CD4-positive, alpha-beta T cell (primary cell): ENCODE measurements at places on chromosomes 3 and 15.

DNA sequence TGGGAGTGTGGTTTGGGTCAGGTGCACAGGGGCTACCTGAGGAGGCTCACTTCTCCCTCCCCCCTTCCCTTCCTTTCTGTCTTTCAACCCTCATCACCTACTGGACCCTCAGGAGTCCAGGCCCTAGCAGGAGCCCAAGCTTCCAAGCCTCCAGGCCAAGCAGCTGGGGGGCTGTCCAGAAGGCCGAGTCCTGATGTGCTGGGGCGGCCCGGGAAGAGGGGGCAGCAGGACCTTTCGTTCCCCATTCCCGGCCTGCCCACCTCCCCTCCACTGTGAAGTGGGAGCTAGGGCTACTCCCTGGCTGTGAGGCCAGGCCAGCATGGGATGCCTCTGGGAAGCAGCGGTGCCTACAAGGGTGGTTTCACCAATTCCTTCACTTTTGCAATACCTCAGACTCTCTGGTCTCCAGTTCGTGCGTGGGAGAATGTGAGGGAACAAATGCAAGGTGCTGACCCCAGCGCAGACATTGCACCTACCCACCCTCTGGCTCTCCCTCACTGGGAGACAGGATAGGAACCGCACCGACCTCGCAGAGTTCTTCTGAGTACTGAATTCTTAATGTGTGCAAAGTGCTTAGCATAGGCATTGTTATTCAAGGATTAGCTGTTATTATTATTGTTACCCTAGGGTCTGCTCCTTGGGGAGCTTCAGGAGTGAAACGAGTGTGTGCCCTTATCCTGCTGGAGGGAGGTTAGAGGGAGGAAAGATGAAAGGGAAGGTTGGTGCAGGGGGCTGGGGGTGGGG is 2.5 kb downstream of the EPHB3 start:
- no peak for DNase-seq

- no peak for DNase-seq
These were observed 141.2 kb upstream of the MANF start for GRCh38 chr3:51243924-51244323.

DNA sequence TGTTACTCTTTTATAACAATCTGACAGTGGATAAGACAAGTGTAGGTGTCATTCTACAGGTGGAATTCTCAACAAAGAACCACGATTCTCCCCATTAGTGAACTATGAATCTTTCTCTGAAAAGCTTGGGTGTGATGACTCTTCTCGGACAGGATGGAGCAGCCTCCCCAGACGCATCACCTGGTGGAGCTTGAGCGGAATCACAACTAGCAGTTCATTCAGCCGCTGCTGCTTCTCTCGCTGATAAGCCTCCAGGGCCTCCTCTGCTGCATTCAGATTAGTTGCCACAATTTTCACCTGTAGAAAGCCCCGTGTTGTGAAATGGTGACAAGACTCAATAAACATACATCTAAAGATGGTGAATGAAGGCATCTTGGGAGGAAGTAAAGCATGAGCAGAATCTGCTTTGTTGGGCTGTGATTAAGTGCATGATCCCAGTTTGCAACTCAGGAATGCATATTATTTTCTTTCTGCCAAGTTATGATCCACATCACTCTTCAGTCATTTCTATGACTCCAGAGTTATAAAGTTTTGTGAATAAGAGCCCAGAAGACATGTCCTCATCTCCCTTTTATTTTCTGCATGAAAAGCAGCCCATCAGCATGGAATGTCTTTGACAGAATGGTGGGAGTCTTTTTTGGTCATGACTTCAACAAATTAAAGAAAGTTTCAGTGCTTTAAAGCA is 93.6 kb downstream of the BOC start:
- DNase-seq: no peak

- DNase-seq: no peak
These were observed 962.3 kb upstream of the NR2F2 start for GRCh38 chr15:95368191-95368590.

DNA sequence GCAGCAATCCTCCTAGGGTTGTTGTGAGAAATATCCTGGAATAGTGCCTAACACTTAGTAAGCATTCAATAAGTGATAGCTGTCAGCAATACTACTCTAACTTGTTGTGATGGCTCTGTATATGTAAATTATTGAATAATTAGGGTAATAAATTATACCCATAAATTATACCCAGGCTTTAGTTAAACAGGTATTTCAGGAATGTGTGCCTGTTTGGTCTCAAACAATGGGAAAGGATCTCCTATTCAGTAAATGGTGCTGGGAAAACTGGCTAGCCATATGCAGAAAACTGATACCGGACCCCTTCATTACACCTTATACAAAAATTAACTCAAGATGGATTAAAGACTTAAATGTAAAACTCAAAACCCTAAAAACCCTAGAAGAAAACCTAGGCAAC is 14.8 kb upstream of the ARNT2 start:
- no peak for DNase-seq

GRCh38 chr15:59247364-59247763 is 40.7 kb downstream of the LDHAL6B start:
- DNase-seq: peak; percentile 15

DNA sequence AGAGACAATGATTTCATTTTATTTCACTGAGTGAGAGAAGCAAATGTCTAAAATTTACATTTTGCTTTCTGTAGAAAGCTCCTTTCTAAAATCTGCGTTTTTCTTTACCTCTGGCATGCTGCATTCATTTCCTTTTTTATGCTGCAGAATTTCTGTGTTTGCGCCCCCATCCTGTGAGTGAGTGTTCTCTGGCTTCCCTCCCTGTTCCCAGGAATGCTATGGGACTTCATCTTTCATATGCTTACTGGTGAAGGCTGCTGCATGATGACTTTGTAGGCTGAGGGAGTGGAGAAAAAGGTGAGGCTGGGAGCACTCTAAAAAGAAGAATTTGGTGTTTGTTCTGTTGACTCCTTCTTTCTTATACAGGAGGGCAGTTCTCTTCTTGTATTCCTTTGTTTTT is 7.7 kb upstream of the TMC3 start:
- DNase-seq: no peak

- peak; percentile 60 for DNase-seq
These were observed 182.4 kb downstream of the SHQ1 start for GRCh38 chr3:72665701-72666446.

DNA sequence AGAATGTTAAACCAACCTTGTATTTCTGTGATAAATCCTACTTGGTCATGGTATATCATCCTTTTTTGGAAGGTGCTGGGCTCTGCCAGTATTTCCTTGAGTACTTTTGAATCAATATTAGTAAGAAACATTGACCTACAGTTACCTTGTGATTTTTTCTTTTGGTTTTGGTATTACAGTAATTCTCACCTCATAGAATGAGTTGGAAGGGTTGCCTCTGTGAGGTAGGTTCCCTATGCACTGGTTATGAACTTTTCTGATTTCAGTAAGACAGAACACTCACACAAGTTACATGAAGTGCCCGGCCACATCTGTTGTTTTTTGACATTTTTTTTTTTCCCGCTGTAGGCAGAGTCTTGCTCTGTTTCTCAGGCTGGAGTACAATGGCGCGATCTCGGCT is 20.0 kb downstream of the PCCB start:
- no peak for DNase-seq

DNA sequence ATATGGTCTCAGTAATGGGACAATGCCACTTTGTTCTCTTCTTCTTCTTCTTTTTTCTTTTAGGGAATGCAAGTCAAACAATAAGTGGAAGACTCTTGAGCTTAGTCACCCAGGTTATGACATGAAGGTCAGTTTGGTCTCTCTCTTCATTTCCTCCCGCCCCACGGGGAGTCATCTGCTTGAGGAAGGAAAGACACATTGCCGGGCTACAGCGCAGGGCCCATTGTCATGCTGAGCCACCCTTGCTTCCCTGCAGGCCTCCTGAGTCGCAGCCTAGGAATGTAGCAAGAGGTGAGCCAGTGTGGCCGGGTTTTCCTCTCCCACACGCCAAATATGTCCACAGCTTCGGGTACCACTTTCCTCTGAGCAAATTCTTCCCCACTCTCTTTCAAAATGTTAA is 47.6 kb downstream of the RAP2B start:
- DNase-seq: no peak

GRCh38 chr15:34721802-34722438 is 32.9 kb downstream of the GJD2 start:
- DNase-seq: no peak

- no peak for DNase-seq
These were observed 52.5 kb downstream of the LRRN1 start for GRCh38 chr3:3851621-3852323.

DNA sequence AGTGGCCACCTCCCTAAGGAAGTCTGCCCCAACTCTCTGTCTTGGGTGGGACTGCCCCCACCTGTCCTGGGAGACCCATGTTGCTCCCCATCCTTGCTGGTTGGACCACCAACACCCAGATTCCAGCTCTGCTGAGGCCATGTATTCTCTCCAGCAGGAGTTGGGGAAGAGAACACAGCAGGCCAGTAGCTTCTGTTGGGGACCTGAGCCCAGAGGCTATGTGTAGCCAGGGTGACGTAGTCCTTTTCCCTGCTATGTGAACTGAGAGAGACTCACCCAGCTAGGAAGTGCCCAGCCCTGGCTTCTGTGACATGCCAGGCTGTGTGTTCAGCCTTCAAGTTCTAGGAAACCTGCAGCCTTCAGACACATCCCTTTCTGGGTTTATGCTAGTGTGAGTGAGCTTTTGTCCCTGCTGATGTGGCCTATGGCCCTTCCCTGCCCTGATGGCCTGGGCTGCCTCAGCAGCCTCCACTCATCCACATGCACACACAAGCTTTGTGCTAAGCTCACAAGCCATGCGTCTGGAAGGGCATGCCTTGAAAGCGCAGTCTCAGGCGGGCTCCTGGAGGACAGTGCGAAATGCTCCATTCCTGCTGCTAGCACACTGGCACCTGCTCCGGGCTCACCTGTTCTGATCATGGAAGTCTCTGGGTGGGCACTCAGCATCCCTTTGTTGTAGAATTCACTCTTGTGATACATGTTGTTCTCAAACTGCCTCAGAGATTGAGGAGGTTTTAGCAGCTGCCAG is 42.6 kb downstream of the KY start:
- no peak for DNase-seq

DNA sequence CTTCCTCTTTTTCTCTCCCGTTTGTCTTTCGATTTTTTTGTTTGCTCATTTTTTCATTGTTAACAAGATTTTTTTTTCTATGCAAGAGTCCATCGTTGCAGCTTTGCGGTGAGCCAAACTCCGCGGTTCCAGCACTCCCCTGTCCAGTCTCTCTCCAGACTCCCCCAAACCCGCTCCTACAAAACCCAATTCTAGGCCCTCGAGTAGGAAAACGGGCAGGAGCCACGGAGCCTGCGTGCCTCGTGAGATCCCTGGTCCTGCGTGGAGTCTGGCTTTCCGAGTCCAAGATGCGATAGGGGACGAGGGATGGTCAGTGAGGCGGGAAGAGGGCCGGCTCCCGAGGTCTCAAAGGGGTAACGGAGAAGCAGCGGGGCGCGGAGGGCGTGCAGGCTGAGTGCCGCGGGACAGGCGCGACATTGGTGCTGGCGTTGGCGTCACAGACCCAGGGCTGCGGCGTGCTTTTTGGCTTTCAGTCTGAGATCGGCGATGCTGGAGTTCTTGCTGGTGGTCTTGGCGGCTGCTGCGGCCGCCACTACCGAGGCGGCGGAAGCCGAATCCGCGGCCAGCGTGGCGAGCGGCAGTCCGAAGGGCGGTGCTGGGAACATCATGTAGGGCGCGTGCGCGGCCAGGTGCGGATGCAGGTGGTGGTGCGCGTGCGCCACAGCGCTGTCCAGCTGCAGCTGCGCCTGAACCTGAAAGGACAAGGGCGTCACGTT is 8.5 kb downstream of the SHOX2 start:
- DNase-seq: peak; percentile 62

DNA sequence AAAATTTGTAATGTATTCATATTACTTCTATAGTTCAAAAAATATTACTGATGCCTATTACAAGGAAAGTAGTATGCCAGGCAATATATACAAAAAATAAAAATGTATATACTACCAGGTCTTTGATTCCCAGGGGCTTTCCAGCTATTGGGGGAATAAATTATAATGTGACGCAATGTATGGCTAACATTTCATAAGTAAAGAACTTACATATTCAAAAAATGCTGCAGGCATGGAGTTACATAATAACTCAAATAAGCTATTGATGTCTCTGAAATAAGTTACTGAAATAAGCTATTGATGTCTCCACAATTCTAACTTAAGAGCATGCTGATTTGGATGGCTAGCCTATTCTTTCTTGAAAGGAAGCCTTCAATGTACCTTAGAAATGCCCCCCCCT is 30.2 kb downstream of the MCCC1 start:
- DNase-seq: no peak

DNA sequence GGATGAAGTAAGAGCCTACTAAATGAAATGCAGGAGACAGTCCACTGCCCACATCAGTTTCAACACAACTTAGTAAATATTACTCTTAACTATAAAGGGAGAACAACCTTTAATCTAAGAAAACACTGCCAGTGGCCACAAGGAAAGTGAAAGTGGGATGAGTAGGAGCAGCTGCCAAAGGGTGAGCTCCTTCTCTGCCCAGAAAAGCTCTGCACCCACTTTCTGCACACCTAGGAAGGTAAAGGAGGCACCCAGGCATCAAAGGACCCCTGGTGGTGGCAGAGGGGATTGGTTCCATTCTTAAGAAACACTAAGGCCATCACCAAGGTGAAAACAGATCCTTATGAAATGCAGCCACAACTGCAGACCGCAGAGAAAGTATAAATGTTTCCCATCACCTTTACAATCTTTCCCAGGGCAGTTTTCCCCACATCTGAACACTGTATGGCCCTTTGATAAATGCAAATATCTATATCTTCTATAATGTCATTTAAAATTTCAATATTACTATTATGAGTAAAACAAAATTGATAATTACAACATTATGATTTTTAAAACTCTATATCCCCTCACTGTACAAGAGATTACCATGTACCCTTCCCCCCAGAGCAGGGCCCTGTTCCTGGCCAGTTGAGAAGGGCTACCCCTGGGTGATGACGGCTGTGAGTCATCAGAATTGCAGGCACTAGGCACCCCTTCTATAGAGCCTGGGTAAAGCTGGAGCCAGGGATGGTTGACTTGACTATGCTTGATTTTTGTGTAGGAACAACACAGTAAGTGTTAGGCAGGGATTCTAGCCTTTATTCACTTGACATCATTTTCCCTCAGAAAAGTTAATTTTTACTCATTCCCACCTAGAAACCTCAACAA is 92.0 kb downstream of the SNRK start:
- peak; percentile 65 for DNase-seq

DNA sequence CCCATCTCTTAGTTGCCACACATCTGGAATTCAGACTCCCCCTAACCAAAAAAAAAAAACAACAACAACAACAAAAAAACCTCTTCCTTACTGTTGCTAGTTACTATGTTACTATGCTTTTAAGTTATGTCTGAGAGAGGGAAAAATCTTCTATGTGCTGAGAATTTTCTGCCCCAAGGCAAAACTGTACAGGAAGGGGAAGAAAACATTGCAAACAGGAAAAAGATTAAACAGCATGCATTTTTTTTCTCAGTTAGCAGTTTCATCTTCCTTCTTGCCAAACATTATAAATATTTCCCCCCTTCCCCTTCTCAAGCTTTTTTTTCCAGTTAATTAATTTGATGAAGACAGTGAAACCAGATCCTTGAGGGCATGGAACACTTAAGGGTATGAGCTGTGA is 1.1 kb upstream of the CD200R1 start:
- no peak for DNase-seq

DNA sequence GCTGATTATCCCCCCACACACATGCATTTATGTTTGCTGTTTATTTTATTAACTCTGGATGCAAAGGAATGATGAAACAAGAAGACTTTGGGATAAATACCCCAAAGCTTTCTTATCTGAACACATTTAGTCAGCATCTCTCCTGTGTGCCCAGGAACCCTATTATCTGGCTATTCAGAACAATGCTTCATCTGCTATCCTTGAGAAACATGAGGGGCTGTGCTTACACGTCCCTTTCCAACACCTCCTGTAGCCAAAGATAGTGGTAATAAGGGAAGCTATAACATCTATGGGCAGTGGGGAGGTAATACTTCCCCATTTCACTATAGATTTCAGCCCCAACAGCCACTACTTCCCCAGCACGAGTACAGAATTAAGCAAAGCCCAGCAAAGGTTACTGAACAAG is 94.7 kb downstream of the SSR3 start:
- DNase-seq: no peak
